Stimulated activated CD4-positive, alpha-beta T cell treated with anti-CD3 and anti-CD28 coated beads, TNF-alpha, amount 100 ng/mL, for 24 hours (primary cell): ENCODE measurements at places on chromosomes 4 and X.
A peak's percentile ranks its signal among the peaks of the same experiment; 100 is the strongest.

- DNase-seq, result no peak
These were observed 266.2 kb upstream of the LDB2 start for GRCh38 chr4:17164666-17165065.

GRCh38 chr4:43223820-43224219 is 331.3 kb downstream of the GRXCR1 start:
- DNase-seq, result no peak

- DNase-seq, result no peak
These were observed 268.8 kb upstream of the SMIM31 start for GRCh38 chr4:164485136-164485535.

DNA sequence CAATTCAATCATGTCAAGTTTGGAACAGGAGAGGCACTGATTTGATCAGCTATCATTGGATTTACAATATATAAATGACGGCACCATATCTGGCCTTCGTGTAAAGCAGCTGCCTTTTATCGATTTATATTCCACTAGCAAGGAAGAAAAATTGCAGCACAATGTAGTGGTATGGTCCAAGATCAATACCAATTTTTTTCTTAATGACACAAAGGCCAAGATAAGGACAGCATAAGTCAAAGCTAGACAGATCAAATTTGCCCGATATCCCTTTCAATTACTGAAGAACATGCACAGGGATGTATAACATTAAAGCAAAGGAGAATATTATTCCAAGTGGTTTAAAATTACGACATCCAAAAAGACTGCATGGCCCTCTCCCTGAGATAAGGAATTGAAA is 167.4 kb downstream of the GPC3 start:
- DNase-seq, result no peak

DNA sequence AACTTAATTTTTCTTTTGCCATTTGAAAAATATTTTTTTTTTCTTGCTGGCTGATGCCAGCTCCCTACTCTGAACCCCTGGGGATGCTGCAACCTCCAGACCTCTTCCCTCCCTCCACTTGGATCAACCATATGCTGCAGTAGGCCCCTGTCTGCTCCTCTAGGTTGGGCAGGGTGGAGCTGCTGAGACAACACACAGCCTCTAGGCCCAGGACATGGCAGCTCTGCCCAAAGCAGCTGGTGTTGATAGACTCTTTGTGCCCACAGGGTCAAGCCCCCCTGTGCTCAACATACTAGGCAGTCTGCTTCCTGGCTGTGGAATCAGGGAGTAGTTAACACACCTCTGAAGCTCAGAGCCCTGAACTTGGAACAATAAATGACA is 19.9 kb upstream of the CLNK start:
- DNase-seq, result no peak

DNA sequence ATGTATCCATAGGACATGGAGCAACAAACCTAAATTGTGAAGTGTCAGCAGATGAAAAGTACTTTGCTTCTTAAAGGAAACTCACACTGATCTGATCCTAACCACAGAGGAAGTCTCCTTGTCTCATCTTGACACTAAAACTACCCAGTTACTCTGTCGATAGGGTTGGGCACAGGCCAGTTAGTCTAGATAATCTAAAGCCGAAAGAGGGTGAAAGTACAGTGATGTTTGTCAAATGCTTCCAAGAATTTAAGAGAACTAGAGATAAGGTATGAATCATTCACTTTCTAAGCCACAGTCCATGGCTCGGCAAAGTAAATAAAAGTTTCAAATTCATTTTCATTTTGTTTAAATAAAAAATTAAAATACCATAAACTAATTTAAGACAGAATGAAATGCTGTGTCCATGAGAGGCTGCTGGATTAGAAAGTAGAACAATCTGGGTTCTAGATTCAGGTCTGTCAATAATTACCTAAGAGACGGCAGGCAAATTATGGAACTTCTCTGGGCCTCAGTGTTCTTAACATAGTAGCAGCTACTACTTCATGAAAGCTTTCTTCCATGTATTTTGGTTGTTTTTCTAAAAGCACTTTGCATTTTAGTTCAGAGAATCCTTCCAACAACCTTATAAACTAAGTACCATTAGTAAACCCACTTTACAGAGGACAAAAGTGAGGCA is 176.7 kb downstream of the LDB2 start:
- DNase-seq, result no peak

DNA sequence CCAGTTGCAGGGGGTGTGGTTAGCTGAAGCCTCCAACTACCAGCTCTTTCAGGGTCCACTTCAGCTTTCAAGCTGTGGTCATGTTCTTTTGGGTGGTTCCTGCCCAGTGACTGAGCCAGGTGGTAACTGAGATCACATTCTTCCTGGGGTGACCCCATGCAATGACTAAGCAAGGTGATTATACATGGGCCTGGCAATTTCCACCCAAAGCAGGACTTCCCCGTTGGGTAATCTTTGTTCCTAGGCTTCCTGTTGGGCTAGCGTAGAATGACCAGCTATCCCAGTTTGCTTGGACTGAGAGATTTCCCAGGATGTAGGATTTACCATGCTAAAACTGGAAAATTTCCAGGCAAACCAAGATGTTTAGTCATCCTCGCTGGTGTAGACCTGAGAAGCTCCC is 18.4 kb upstream of the MAGEB17 start:
- no peak for DNase-seq

DNA sequence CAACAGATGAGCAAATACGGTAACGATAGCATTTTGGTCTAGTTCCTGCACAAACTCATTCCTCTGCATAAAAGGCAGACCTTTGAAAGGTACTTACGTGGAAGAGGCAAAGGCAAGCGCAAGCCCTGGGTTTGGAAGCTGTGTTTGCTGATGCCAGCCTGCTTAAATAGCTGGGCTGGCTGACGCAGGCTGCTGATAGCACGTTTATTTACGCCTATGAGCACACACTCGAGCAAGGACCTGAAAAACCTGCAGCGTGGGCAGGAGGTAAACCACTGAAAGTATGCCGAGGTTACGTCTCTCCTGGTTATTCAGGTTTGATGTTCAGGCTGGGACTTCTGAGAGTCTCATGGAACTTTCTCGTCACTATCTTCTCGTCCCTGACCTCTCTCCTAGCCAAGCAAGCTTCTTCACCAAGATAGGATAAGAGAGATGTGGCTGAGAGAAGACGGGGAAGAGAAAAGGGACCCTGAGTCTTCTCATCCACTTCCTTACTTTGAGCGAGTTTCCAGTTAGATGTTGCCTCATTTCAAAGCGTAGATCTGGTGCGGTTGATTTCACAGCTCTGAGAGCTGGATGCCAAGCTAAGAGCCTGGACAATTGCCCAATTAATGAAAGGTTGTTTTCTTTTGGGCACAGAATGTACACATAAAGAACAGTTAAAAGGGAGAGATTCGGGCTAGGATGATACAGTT is at the start of gene HOPX:
Gene HOPX, minus strand, starts transcription at position 139 of the 695 bp plus-strand sequence. CDS start 23,480 bp downstream, outside the sequence.
- peak; percentile 36 for DNase-seq

DNA sequence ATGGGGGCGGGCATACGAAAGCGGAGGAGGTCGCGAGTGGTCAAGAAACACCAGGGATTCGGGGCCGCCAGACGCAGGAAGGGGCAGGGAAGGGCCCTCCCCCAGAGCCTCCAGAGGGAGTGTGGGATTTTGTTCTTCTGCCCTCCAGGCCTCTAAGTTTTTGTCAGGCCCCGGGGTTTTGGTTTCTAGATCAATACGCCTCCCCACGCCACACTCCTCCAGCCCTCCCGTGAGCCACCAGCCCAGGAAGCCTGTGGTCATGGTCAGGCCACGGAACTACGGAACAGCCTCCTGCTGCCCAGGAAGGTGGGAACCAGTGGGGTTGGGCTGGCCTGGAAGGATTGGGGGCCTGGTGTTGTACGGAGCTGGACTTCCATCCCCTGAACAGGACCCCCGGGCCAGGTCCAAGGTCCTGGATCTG is 38.4 kb downstream of the CPLX1 start:
- no peak for DNase-seq

GRCh38 chr4:72118017-72118416 is 86.2 kb downstream of the NPFFR2 start:
- DNase-seq, result no peak

DNA sequence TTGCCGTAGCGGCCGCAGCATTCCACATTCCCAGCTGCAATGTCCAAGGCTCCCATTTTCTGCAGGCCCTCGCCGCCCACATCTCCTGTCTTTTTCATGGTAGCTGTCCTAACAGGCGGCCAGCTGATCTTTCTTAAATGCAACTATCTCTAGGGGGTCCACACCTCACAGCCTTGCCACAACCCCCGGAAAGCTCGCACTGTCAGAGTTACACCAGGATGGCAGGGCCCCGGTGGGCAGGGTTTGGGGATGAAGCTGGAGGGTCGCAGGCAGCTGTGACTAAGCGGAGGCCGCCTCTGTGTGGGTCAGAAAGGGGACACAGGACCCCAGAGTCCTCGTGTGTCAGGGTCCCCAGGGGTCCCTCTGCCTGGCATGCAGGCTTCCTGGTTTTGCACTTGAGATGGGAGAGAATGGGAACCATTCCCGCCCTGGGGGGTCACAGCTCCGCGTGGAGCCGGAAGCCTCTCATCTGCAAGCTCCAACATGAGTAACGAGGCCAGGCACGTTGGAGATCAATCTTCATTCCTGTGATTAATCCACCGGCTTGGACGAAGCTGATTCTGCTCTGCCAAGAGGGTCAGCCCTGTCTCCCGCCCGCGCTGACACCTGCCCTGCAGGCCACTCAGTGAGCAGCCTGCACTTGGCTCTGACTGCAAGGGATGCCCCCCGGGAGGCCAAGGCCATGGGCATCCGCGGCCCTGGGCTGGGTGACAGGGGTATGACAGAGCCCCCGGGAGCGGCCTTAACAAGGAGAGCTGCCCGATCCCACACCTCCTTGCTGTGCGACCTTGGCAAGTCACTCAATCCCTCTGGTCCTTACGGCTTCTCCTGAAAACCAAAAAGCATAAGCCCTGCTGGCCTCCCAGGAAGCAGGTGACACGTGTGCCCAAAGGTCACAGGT is 97.9 kb downstream of the ADRA2C start:
- no peak for DNase-seq

DNA sequence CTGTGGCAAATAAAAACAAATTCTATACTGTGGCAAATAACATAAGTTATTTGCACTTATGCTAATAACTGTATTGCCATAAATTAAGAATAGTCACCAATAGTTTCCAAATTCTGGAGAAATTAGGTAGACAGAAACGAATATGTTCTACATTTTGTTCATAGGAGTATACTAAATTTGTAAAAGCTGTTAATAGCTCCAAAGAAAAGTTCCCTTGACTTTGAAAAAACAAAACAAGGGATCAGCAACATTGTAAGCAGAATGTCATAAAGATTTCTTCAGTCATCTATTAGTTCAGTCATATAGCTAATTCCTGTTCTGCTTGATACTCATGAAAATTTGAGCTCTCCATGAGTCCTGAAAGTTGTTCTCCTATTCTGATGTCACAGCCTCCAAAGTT is 1472.8 kb downstream of the C4orf33 start:
- DNase-seq, result no peak

DNA sequence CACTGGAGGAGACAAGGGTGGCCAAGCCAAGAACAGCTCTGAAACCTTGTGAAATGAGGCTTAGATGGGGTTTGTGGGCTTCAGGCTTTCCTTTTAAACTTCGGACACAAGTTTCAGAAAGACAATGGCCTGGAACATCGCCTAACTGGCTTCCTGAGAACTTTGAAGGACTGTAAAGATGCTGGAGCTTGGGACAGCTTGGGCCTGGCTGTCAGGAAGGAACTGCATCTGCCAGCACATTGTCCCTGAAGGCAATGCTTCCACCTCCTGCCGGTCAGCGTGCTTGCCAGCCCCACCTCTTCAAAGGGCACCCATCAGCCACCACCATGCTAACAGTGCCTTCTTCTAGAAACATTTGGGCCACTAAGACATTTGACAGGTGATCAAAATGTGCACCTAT is 107.9 kb downstream of the DRD5 start:
- DNase-seq, result no peak

GRCh38 chrX:110123331-110123782 is 120.4 kb downstream of the TMEM164 start:
- no peak for DNase-seq
